ENCODE measurements at places on chromosomes 1 and 21.

GRCh38 chr1:38139738-38140487, 93.3 kb upstream of the POU3F1 start:
- peak; percentile 12 for DNase-seq

- no peak for DNase-seq
Observed at GRCh38 chr1:63743781-63744180, 30.0 kb upstream of the ROR1 start.

GRCh38 chr1:36350659-36351226, 27.3 kb upstream of the EVA1B start:
- peak; percentile 80 for DNase-seq

DNA sequence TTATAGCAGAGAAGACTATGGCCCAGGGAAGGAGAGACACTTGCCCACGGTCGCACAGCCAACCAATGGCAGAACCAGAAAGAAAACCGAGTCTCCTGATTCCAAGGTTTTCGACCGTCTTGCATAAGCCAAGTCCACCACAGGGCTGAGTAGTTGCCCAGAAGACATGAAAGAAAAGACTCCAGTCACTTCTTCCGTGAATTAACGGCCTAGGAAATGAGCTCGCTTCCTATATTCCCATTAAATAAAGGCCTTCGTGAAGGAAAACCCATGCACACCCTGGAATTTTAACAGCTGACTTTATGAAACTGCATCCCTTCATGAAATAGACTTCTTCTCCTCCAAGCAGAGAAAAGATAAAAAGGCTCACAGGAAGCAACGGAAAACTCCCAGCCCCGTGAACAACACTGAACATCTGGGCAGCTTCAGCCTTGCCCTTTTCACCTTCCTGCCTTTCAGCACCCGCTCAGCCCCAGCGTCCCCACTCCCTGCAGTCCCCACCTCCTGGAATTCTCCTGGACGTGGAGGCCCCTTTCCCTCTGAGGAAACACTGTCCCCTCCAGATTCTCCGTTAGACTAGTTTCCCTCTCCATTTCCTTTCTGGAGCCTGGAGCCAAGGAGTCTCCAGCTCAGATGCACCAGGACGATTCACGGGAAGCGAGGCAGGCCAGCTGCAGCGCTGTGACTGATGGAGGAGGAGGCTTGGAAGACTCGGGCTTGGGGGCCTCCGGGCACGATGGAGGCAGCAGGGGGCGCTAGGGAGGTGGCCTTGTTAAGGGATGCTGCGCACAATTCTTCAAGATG, 2.7 kb upstream of the MYOC start:
- DNase-seq = peak; percentile 61

DNA sequence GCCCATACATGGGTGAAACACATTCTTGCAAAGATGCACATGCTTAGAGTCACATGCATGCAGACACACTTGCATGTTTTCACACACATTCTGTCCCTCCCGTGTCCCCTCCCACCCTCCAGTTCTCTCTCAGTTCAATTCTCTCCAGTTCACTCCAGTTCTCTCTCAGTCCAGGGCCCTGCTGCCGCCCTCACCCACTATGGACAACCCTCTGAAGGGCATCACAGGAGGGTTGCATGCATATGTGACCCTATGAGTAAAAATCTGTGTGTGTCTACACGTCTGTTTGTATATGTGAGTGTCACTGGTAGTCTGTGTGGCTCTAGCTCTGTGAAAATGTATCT, 21.8 kb upstream of the ADGRB2 start:
- no peak for DNase-seq
